Pulmonary artery endothelial cell (primary cell): ENCODE measurements at places on chromosomes 3 and 15. TPM values are rescaled to one million over a fixed set of nuclear protein-coding genes. Genes with fewer than 3 reads are reported as not detected.
A peak's percentile ranks its signal among the peaks of the same experiment; 100 is the strongest.

DNA sequence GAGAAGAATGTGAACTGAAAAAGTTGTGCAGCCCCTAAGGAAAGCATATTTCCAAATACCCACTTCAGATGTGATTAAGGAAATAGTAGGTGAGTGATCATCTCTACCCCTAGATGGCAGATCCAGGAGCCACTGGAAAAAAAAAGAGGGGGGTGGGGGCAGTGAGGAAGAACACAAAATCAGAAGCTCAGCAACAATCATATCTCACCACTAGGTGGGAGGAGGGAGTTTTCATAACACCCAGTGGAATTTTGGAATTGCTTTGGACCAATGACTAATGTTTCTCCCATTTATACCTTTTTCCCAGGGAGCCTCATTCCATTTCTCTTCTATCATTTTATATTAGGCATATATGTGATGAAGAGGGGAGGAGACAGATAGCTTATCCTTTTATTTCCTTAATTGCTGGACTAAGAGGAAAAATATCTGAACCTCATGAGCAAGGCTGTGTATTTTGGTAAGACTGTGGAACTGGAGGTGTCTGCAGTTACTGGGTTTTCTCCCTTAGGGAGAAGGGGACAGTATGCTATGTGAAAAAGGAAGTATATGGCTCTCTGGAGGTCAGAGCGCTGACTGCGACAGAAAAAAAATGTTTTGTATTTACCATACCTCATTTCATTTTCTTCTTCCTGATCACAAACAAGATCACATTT, 363.4 kb downstream of the GAP43 start:
- no peak for DNase-seq

GRCh38 chr3:12138044-12138443, 20.7 kb downstream of the TIMP4 start:
- DNase-seq = no peak

DNA sequence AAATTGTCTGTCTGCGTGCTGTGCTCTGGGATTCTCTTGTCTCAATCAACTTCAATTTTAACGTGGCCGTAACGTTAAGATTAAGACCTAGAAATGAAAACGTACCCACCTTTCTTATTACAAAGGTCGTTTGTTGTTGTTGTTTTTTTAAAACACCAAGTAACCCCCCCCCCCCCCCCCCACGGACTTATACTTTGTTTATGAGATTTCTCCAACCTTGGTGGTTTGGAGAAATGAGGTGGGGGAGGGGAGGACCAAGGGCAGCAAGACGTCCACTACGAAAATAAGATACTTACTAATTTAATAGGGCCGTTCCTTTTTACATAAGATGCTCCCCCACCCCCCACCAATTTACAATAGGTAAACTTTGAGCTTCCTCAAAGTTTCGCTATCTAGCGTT, 244.4 kb upstream of the TOPAZ1 start:
- no peak for DNase-seq

DNA sequence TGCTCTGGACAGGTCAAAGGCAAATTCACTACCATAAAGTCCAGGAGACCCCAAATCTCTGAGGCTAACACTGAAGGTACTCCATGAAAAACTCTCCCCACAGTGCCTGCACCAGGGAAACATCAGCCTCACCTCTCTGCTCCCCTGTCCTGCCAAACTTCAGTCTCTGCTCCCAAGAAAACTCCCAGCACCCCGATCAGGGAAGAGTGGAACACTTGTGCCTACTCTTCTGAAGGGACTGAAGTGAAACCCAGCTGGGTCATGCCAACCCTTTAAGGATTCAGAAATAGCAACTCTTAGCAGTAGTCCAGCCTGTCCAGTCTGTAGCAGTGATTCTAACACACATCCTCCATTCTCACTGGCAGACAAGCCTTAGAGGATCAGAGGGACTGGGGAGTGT, 124.2 kb downstream of the FAM174B start:
- no peak for DNase-seq

DNA sequence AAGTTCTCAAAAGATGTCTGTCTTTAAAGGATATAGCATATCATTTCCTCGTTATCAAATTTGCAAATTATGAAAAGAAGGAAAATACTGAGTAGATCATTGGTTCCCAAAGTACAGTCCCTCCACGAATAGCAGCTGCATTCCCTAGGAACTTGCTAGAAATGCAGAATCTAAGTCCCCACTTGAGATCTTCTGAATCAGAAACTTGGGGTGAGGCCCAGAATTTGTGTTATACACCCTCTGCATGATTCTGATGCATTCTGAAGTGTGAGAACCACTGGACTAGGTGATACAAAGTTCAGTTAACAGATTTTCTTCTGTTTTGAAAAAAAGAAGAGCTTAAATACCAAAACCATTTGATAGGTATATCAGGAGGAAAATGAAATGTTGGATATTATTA, 77.1 kb downstream of the SLC25A26 start:
- no peak for DNase-seq

GRCh38 chr3:100893590-100893989, 99.6 kb downstream of the ABI3BP start:
- peak; percentile 20 for DNase-seq

GRCh38 chr3:46093966-46094365, 66.7 kb upstream of the XCR1 start:
- DNase-seq = no peak

- no peak for DNase-seq
Observed at GRCh38 chr3:48474619-48475018, 28.1 kb downstream of the ATRIP start.

- DNase-seq = no peak
Observed at GRCh38 chr3:21544076-21544462, 206.9 kb downstream of the ZNF385D start.

DNA sequence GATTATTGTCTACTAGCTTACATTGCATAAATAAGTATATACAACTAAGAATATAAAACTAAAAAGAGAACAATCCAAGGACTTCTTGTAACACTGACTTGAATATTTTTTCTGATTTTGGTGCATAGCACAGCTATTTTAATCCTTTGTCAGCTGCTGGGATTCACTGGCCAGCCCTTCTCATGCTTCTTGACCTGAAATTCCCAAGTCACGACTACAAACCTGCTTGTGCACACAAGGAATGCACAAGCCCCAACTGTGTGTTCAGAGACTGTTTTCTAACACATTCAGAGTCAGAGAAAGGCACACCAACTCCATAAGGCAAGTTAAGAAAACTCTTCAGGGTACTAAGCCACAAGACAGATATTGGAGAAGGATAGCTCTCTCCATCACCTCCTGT, 80.9 kb downstream of the TNIK start:
- no peak for DNase-seq

DNA sequence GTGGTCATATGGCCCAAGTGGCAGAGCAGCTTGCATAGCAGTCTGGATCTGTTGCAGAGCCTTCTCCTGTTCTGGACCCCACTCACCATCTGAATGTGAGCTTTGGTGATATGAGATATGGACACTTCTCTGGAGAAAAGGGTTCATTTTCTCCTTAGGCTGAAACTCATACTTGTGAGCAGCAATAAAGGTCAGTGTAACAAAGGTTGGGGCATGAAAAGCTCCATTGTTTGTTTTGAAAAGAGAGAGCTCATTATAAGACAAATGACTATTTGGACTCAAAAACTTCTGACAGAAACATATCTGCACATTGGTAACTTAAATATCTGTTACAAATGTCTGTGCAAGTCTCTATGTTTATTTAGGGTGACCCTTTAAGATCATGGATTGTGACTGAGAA, 517.3 kb downstream of the MFSD1 start:
- DNase-seq = no peak

DNA sequence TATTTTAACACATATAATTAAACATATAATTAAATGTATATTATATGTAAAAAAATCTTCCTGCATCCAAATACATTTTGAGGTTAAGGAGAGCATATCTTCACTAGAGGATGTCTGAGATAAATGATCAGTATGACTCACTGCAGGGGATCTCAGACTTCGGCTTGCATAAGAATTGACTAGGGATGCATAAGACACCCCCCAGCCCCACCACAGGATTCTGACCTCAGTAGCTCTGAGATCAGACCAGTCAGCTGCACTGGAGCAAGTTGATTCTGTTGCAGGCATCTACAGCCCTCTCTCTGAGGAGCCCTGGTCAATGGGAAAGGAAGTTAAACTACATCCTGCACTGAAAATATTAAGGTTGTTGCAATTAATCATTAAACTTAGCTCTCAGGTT, 29.0 kb upstream of the TBC1D21 start:
- DNase-seq = no peak

DNA sequence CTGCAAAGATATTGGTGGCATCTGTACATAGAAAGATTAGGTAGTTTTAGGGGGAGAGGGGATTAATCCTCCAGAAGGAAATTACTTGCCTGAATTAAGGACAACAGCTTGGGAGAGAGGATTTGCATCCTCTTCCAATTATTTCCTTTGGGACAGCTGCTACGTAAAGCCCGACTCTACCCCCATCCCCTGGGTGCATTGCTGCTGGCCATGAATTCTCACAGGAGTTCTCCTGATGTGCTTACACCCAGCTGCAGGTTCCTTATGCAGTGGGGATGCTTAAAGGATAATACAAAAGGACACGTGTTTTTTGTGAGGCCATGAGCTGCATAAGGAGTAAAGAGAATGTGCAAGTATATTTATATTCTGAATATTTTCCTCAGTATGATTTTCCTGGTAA, 132.3 kb downstream of the VPS8 start:
- no peak for DNase-seq

GRCh38 chr3:49616491-49616941, 57.6 kb upstream of the APEH start:
- DNase-seq = no peak

DNA sequence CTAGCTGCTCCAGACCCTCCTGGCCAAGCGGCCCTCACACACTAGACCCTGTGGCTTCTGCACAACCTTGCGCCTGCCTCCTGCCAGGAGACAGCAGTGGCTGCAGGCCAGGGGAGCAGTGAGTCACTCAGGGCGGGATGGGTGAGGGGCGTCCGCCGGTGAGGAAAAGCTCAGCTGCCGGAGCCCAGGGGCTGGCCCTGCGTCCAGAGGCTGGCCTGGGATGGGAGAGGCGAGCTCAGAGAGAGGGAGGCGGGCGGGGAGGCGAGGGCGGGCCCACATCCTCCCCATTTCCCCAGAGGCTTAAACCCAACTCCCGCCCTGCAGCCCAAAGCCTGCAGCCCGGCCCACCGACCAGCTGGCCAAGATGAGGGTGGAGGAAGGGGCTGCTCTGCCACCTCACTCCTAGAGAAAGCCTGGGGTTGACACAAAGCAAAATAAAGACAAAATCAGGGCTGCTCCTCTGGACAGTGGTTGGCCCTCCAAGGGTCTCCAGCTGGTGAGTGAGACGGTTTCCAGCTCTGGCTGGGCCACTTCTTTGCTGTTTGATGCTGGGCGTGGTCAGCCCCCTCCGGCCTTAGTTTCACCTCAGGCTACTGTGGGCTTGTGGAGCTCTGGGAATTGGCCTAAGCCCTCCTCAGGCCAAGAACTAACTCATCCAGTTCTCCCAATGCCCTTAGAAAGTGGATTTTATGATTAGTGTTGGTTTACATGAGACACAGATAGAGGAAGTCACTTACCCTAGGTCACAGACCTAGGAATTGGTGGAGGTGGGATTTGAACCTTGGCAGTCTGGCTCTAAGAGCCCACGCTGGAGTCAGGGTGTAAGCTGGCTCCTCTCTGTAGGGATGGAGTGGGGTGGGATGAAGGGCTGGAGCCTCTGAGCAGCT, 50.6 kb downstream of the IQSEC1 start:
- peak; percentile 8 for DNase-seq

- no peak for DNase-seq
Observed at GRCh38 chr15:22877607-22878006, 39.1 kb downstream of the NIPA2 start.

DNA sequence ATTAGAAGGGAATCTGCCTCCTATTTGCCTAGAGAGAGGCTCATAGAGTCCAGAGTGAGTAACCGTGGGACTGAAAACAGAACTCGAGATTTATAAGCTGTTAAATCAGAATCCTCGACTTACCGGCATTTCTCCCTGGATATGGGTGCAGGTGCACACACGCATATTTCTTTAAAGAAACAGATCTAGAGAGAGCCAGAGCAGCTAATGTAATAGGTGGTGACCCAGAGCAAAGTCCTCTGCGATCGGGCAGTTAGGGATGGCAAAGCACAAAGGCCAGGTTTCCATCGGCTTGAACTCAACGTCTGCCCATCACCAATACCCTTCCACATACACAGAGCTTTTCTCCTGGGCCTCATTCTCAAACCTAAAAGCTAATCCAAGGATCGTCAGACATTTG, 13.8 kb downstream of the RNF168 start:
- no peak for DNase-seq

DNA sequence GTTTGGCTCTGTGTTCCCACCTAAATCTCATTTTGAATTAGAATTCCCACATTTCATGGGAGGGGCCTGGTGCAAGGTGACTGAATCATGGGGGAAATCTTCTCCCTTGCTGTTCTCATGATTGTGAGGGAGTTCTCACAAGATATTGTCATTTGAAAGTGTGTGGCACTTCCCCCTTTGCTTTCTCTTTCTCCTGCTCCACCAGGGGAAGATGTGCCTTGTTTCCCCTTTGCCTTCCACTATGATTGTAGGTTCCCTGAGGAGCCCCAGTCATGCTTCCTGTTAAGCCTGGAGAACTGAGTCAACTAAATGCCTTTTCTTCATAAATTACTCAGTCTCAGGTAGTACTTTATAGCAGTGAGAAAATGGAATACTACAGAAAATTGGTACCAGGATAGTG, 157.2 kb upstream of the TPRG1 start:
- DNase-seq = no peak

GRCh38 chr15:86432861-86433260, 353.2 kb downstream of the AGBL1 start:
- DNase-seq = no peak

GRCh38 chr3:54710954-54711353, 216.9 kb downstream of the LRTM1 start:
- DNase-seq = no peak

GRCh38 chr3:13229273-13229949, 156.2 kb upstream of the IQSEC1 start:
- no peak for DNase-seq

DNA sequence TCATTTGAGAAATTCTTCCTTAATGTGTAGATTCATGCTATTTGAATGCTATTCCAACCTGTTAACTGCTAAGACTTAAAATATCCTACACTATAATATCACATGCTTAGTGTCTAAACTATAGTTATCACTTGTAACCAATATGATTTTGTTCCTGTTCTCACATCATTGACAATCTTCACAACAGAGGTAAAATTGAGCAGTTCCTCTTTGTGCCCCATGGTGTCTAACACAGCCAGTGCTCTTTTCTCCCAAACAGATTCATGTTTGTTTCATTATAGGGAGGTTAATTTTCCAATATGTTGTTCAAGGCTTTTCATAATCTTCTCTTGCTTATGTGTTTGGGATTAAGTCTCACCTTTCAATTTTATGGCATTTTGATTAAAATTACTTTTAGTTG, 591.1 kb downstream of the ZPLD1 start:
- no peak for DNase-seq

RARB gene
- 28.9 and 32.0 TPM in 2 replicates for total RNA-seq

CRYGS gene
- 1.1 and 1.4 TPM in 2 replicates for total RNA-seq

EPHB3 gene
- not detected in 2 replicates for total RNA-seq

IMPG2 gene
- 0.33 and 0.78 TPM in 2 replicates for total RNA-seq

LRRC57 gene
- total RNA-seq = 16.0 and 21.1 TPM in 2 replicates

CFAP92 gene
- total RNA-seq = 0.04 and 0.07 TPM in 2 replicates

THBS1 gene
- total RNA-seq = 5,210 and 8,327 TPM in 2 replicates

ZNF860 gene
- total RNA-seq = 1.6 and 3.2 TPM in 2 replicates
